ENCODE measurements at places on chromosomes 12 and 14.

GRCh38 chr14:102731101-102731870, 46.0 kb upstream of the TRAF3 start:
- no peak for DNase-seq

DNA sequence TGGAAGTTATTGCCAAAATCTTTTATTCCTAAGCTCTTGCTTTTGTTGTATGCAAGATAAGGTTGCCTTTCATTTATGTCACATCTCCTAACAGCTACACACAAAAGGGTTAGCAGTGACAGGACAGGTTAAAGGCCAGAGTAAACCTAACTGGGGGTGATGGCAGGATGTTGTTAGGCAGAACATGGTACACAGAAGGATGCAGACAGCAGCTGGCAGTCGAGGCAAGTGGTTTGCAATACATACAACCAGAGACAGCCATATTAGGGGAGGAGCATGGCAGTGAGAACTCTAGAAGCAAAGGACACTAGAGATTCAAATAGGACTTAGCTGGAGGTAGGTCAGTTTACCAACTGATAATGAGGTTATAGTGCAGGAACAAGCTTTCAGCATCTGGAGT, 2.7 kb upstream of the ABCD2 start:
- DNase-seq = no peak

DNA sequence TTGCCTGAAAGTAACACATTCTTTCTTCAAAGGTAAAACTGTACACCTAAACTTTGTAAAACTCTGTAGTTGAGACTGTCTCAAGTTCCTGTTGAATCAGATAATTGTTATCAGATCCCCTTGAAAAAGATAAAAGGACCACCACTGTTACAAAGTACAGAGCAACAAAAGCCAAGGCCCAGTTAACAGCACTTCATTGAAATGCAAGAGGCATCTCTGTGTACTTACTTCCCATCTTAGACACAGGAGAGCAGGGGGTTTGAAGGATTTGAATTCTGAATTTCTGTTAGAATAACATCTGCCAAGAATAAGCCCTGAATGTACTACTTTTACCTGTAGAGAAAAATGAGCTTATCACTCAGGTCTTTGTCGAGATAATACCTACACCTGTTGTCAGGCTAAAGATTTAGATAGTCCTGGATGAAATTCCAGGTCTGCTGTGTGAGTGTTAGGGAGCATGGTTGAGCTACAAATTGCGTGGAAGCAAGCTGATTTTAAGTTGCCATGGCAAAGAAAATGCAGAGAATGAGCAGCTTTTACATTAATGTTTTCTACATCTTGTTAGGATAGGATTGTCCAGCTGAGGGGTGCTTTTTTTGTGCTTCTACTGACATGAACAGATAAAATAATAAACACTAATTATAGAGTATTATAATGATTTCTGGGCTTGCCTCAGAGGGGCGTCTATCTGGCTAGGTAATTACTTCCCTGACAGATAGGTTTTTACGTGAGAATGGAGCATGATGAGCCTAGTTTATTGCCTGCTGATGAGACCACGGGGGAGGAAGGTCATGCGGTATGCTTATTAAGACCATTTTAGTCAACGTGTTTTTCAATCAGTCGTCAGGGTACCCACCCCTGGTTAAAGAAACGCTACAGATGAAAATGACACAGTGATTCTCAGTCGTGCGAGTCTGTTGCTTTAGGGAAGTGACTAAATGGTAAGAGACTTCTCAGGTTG, 309.2 kb downstream of the PAWR start:
- DNase-seq = no peak

- no peak for DNase-seq
Observed at GRCh38 chr12:121814429-121815119, 10.8 kb downstream of the SETD1B start.

- DNase-seq = no peak
Observed at GRCh38 chr12:103097496-103097895, 140.0 kb downstream of the ASCL1 start.

DNA sequence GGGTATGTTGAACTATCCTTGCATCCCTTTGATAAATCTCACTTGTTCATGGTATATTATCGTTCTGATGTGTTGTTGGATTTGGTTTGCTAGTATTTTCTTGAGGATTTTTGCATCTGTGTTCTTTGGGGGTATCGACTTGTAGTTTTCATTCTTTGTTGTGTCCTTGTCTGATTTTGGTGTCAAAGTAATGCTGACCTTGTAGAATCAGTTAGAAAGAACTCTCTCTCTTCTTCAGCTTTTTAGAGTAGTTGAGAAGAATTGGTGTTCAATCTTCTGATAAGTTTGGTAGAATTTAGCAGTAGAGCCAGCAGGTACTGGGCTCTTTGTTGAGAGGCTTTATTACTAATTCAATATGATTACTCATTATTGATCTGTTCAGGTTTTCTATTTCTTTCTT, 707.2 kb upstream of the LRFN5 start:
- DNase-seq = no peak

GRCh38 chr14:50845166-50845565, 14.2 kb upstream of the NIN start:
- no peak for DNase-seq

DNA sequence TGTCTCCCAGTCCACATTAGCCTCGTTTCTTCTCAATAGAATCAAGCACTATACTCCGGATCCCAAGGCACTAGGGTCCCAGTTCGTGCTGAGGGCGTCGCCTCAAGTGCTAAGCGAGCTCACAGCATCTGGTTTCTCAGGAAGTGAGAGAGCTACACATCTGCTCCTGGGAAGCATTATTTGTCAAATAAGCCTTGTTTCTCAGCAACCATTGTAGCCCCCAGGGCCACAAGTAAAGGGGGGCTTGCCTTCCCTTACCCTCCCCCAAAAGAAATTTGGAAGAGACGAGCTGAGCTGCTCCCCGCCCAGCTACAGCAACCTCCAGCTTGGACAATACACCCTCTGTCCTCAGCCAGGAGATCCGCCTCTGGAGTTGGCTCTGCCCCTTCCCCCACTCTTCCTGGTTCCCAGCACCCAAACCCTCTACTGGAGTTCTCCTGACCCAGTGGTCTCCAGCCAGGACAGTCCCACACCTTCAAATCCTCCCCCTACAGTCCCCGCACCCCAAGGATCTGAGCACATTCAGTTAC, 5.7 kb upstream of the TNS2 start:
- DNase-seq = peak; percentile 90

DNA sequence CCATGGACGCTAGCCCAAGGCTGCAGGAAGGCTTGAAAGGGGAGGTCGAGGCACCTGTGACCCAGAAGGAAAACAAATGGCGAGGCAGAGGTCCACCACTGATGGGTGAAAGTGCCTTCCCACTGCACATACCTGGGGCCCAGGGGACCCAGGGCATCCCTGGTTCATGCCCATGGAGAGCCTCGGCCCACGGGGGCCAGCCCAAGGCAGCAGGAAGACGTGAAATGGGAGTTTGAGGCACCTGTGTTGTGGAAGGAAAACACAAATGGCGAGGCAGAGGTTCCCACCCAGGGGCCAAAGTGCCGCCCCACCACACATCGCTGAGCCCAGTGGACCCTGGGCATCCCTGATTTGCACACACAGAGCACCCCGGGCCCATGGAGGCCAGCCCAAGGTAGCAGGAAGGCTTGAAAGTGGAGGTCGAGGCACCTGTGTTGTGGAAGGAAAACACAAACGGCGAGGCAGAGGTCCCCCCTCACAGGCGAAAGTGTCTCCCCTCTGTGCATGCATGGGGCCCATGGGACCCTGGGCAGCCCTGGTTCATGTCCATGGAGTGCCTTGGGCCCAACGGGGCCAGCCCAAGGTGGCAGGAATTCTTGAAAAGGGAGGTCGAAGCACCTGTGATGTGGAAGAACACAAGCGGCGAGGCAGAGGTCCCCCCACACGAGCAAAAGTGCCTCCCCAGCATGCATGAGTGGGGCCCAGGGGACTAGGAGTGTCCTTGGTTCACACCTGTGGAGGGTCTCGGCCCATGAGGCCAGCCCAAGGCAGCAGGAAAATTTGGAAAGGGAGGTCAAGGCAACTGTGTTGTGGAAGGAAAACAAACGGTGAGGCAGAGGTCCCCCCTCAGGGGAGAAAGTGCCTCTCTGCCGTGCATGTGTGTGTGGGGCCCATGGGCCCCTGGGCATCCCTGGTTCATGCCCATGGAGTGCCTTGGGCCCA, 383.3 kb downstream of the ALG10 start:
- no peak for DNase-seq

All from globus pallidus (tissue), 1 donor.